Smooth muscle cell of the brain vasculature (primary cell): ENCODE measurements at places on chromosomes 3 and 15.

DNA sequence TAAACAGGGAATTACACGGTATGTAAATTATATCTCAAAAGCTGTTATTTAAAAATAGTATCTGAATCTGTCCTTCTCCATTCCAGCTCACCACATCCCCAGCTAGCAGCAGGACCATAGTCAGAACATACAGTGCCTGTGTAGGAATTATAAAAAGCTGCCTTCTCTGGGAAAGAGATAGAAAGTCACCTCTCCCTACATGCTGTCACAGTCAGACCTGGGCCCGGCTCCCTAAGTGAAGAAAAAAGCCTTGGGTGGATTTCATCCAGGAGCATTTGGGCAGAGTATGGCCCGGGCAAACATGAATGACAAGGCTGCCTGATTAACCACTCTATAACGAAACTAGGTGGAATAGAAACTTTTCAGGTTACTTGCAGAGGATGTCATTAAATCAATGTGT, 144.1 kb downstream of the CNTN3 start:
- DNase-seq, result no peak

GRCh38 chr3:170632780-170633179, 46.9 kb upstream of the SLC7A14 start:
- no peak for DNase-seq

DNA sequence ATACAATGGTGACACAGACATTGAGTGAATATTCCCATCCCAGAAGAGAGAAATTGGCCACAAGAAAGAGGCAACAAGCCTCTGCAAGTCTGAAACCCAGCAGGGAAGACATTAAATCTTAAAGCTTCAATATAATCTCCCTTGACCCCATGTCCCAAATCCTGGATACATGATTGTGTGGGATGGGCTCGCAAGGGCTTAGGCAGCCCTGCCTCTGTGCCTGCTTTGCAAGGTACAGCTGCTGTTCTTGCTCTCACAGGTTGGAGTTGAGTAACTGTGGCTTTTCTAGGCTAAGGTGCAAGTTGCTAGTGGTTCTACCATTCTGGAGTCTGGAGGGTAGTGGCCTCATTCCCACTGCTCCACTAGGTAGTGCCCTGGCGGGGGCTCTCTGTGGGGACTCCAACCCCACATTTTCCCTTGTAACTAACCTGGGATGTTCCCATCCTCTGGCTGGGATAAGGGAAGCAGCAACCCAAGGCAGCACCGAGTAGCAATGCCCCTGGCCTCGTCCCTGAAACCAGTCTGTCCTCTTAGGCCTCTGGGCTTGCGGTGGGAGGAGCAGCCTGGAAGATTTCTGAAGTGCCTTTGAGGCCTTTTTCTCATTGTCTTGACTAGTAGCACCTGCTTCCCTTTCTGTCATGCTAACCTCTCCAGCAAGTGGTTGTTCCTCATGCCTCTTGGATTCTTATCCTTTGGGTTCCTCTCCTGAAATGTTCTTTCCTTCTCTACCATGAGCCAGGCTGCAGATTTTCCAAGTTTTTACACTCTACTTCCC, 90.0 kb downstream of the FAM174B start:
- DNase-seq, result no peak

DNA sequence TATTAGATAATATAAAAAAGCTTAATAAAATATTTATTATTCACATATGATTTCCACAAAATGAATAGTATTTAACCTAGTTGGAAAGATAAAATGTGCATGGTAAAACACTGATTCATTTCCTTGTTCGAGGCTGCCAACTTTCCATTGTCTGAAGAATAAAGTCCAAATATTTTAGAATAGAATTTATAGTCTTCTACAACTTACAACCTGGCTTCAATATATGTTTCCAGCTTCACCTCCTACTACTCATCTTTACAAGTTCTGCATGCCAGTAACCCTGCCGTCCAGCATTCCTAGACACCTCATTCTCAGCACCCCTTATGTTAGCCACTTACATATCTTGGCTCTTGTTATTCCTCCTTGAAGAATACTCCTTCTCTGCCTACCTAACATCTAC, 244.5 kb downstream of the FGF12 start:
- no peak for DNase-seq

- DNase-seq, result no peak
Observed at GRCh38 chr3:72636969-72637597, 211.2 kb downstream of the SHQ1 start.

DNA sequence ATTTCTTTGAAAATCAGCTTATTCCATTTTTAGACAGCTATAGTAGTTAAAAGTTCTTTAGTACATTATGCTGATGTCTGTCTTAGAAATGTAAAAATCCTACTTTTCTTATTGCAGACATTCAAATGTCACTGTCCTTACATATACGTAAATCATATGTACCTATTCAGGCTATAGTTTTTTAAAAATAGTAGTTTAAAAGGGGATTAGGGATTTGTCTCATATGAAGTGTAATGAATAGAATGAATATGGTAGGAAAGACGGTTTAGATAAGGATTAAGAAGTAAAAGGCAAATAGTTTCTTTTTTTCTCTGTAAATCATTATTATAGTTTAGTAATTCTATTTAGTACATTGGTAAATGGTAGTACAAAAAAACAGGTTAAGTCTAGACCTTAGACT, 7.4 kb downstream of the DIPK2A start:
- DNase-seq, result no peak

- DNase-seq, result no peak
Observed at GRCh38 chr15:41921639-41922038, 27.8 kb upstream of the SPTBN5 start.

DNA sequence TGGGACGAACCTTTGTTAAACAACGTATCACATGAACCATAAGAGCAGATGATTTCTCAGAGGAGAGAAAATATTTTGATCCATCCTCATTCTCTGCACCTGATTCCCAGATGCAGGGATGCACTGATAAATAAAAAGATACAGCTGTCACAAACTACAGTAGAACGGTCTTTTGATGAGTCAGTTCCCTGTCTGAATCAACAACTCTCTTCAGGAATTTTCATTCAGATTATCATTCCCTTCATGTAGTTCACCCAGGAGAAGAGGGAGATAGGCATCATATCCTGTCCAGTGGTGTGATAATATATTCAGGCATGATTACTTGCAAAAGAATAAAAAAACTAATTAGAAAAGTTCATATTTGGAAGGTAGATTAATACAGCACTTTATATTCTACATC, 521.5 kb downstream of the PYDC2 start:
- DNase-seq, result no peak

DNA sequence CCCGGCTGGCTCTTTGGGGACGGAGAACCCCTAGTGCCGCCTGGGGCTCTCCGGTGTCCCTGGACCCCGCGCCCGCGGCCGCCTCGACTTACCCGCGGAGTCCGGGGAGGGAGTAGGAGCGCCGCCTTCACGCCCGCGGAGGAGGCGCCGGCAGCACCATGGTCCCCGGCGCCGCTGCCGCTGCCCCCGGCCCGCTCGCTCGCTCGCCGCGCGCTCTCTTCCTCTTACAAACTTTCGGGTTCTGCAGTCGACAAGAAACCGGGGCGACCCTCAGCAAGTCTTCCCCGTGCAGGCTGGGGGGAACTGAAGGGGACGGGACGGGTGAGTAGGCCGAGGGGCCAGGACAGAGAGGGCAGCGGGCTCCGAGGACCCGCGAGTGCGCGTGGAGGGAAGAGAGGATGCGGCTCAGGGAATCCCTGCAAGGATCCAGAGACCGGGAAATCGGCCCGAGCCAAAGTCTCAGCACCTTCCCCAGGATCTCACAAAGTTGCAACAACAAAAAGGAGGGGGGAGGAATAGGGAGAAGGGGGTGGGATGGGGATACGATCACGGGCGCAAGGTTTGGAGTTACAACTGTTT, 2.0 kb downstream of the FOXP1 start:
- DNase-seq, result no peak
